Fibroblast of villous mesenchyme (primary cell): ENCODE measurements at places on chromosomes 13 and 19. TPM values are rescaled to one million over a fixed set of nuclear protein-coding genes. Genes with fewer than 3 reads are reported as not detected.

KLK14 gene
- total RNA-seq, result not detected in 2 replicates

CEBPA gene
- under 0.01 TPM in 1 of 2 replicates, not detected in the other for total RNA-seq

DNA sequence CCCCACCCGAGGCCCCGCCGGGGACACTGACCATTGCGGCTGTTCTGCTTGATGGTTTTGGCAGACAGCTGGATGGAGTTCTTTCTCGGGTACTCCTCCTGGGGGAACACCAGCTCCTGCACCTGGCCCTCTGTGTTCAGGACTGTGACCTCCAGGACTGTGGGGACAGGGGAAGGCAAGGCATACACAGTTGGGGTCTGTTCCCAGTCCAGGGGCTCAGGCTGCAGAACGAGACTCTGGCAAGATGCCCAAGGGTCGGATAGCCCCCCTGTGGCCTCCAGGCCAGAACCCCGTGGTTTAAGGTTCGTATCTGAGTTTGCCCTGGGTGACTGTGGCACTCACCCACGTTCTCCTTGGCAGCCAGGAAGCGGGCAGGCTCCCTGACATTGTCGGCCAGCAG is 22.7 kb upstream of the ASF1B start:
- no peak for DNase-seq

CABP5 gene
- not detected in 2 replicates for total RNA-seq

TMEM145 gene
- total RNA-seq, result not detected in 2 replicates
